ENCODE measurements at places on chromosomes 11 and 22.

DNA sequence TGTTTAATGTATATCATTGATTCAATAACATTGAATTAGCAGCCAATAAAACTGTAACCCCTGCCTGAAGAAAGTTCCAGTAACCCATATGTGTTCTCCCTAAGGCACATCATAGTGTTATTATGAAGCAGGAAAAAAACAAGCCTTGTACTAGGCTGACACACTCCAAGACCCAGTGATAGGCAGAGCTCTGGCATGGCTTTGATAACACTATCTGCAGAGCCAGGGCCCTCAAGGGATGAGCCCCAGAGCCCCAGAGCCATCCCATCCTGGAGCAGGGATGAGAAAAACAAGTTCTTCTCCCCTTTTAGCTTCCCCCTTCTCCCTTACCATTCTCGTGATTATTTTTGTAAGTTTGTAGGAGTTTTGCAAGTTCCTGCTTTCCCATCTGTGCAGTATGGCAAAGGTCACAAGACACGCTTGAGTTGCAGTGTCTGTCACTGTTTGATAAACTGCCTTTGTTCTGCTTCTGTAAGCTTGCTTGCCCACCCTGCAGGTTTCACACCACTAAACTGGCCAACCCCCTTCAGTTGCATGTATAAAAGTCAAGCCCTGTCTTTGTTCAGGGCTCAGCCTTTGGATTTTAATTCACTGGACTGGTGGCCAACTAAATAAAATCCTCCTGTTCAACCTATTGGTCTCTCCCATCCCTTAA, 22.3 kb upstream of the GUCY1A2 start:
- no peak for DNase-seq

DNA sequence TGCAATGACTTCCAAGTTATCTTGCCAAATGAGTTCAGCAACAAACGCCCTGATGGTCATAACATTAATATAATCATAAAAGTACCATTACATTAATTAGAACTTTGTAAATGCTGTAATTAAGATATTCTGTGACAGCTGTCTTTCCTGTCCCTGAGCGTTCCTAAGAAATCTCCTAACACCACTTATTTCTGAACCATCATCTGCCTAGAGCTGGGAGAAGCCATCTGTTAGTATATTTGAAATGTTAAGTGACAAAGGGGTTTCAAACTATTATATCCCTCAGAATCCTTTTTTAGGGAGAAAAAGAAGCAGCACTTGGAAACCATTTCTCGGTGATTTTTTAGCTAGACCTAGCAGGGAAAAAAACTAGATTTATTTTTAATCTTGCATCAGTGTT, 657.5 kb downstream of the FAM181B start:
- no peak for DNase-seq

GRCh38 chr11:106311531-106312230, 234.2 kb downstream of the AASDHPPT start:
- DNase-seq = no peak

DNA sequence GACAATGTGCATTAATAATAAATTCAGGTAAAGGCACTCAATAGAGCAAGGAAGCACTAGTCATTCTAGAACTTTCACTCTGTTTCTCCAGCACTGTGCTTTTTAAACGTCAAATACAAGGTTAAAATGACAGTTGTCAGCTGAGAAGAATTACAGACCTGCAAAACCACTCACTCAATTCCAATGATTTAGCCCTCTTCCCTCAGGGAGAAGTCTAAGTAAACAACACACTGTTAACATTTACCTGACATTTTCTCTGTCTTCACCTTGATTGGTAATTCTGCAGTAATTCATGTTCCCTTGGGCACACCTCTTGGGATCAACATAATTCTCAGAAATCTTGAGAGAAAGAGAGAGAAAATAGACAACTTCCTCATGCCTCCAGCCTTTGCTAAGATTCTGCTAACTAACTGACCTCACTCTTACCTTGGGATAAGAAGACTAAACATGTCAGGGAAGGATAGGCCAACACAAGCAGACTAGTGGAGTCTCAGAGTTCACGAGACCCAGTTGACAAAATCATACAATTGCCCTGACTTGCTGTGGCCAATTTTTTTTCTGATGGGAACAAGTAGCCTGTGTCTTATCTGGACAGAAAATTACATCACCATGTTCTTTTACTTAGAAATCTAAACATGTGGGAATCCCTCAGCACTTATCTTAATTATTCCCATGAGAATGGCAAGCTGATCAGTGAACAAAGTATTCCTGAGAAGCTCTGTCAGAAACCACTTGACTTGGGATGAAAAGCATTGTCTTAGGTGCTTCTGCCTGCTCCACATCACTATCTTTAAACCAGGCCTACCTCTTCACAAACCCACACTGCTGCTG, 516.8 kb upstream of the FAT3 start:
- DNase-seq = no peak

DNA sequence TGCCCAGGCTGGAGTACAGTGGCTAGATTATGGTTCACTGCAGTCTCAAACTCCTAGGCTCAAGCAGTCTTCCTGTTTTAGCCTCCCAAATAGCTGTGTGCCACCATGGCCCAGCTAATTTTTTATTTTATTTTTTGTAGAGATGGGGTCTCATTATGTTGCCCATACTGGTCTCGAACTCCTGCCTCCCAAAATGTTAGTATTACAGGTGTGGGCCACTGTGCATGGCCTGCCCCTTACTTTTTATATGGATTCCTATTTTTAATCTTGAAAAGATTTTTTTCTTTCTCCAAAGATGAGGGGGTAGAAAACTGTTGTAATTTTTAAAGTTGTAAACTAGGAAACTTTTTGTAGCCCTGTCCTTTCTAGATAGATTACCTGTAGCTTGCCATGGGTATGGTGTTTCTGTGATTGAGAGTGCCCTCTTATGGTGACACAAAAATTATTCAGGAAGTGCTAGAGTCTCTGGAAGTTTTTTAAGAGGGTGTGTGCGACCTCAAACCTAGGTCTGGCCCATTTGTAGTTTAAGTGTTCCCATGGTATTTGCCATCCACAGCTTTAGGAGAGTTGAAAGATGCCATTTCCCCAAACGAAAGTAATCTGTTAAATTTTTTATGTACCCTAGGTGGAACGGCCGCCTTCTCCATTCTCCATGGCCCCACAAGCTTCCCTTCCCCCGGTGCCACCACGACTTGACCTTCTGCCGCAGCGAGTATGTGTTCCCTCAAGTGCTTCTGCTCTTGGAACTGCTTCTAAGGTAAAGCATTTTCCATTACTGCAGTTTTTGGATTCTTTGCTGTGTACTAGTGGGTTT, 32.4 kb downstream of the MCAM start:
- no peak for DNase-seq

DNA sequence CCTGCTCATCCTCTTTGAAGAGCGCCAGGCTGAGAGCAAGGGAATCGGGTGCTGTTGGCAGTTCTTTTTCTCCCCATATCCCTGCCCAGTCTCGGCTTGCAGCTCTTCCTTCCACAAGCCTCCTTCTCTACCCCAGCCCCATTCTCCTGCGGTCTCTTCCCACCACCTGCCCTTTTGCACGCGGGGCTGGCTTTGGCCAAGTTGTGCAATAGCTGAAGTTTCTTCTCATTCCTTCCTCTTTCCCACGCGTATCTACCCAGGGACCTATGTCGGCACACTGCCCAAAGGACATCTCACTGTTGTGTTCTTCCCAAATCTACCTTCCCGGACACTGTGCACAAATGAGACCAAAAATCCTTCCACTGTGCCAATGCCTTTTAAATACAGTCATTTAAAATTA, 22.3 kb upstream of the HTR3A start:
- DNase-seq = no peak

- no peak for DNase-seq
Observed at GRCh38 chr11:102611291-102611690, 13.8 kb downstream of the MMP20 start.

DNA sequence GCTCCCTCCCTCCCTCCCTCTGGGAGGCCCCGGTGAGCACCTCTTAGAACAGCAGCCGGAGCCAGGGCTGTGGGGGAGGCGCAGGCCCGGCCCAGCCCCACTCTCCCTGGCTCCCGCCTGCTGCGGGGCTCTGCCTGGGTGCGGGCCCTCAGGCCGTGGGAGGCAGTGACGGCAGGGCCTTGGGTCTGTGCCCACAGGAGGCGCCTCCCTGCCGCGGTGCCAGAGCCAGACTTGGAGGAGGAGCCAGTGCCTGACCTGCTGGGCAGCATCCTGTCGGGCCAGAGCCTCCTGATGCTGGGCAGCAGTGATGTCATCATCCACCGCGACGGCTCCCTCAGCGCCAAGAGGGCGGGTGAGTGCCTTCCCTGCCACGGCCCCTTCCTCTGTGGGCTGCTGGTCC, 9.5 kb downstream of the IRF7 start:
- DNase-seq = no peak

DNA sequence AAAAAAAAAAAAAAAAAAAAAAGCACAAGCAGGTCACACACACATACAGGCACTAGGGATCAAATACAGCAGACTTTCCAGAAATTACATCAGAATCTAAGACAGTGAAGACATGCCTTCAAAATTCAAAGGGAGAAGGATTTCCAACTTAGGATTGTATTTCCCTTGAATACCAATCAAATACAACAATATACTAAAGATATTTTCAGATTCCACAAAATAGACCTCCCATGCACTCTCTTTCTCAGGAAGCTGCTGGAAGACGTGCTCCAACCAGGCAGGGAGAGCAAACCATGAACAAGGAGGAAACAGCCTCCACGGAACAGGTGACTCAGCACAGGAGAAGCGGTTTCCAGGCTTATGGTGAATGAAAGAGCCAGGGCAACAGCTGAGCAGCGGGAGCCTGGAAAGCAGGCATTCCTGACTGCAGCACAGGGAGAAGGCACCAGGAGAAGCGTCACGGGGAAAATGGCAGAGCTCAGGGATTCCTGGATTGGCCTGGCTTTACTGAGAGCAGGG, 32.0 kb downstream of the TMEM184B start:
- no peak for DNase-seq

- DNase-seq = no peak
Observed at GRCh38 chr22:41050883-41051282, 41.5 kb upstream of the EP300 start.

- DNase-seq = no peak
Observed at GRCh38 chr11:112017538-112017937, 7.7 kb upstream of the DLAT start.

GRCh38 chr22:46514592-46515207, 22.7 kb downstream of the CELSR1 start:
- DNase-seq = no peak

DNA sequence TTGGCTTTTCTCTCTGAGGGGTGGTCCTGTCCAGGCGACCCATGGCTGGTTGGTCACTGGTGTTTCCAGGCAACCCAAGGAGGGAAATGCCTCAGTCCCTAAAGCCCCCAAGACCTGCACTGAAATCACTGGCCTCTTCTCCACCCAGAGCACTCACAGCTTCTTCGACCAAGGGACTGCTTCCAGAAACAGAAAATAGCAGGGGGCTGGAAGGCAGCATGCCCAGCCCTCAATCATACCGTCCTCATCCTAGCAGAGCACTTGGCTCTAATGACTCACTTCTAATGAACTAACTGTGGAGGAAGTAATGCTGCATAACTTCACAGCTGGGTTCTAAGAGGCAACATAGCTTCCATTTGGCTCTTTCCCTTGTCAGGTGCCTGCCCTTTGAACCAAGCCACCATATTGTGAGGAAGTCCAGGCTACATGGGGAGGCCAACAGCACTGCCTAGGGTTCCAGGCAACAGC, 27.6 kb downstream of the DKK3 start:
- DNase-seq = no peak

DNA sequence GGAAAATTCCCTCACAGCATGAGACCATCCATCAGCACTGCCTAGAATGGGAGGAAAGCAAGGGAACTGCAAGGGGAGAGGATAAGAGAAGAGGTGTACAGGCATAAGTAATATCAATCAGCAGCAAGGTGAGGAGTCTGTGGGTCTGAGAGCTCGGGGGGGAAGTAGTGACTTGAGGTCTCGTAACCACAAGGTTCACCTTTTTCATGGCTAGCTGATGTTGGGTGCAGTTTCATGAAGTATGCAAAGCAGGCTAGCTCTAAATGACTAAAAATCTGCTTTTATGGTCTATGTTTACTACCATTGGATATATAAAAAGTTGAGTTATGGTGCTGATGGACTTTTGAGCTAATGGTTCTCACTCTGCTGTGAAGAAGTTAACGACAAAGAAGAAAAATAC, 35.8 kb downstream of the OR4C6 start:
- DNase-seq = no peak

GRCh38 chr11:96079691-96080090, 155.8 kb upstream of the MTMR2 start:
- peak; percentile 42 for DNase-seq

DNA sequence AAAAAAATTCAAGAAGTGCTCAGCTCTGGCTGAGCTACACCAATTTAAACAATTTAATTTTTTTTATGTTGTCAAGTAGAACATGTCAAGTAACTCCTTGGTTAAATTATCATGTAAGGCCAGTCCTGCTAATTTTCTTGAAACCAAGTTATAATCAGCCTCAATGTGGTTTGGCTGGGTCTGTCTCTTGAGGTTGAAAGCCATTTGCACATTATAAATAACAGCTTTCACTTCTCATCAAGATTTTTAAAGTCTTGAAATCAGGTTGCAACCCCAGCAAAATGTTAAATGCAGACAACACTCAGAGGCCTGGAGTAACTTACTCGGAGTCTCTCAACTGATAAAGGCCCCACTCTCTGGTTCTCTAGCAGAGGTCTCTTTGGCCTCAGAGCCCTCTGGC, 324.4 kb downstream of the BRD1 start:
- DNase-seq = no peak

DNA sequence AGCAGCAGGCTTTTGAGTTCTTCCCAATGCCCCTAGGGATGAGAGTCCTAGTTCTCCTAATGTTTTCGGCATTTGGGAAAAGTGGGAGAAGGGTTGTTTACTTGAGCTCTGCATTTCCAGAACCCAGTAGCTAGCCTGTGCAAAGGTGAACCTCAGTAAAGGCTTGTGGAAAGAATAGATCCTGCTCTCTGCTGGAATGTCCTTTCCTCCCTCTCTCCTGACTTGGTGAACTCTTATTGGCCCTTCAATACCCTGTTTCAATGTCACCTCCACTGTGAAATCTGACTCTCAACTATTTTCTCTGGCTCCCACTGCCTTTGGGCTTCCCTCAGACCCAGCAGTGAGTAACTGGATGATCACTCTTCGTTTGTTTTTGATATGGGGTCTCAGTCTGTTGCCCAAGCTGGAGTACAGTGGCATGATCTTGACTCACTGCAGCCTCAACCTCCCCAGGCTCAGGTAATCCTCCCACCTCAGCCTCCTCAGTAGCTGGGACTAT, 2.4 kb upstream of the UVRAG start:
- DNase-seq = no peak

GRCh38 chr11:119295178-119295577, 21.8 kb downstream of the MCAM start:
- no peak for DNase-seq

DNA sequence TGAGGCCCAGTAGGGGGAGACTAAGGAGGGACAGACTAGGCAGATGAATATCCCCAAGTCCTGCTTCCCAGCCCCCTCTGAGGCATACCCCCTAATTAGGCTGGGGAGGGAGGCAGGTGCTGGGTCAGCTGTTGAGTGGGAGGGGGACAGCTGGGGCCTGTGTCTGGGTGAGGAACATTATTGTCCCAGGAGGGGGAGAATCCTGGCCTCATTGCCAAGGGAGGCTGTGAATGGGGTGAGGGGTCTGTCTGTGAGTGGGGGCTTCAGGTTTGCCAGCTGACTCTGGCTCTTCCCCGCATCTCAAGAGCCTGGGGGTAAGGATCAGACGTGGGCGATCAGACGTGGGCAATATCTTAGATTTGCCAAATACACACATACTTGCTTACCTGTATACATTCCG, 2.1 kb downstream of the INPPL1 start:
- no peak for DNase-seq

Data from activated CD4-positive, alpha-beta memory T cell treated with anti-CD3 and anti-CD28 coated beads for 36 hours (primary cell).